SK-N-DZ (cell line): ENCODE measurements at places on chromosomes 5 and 9.

DNA sequence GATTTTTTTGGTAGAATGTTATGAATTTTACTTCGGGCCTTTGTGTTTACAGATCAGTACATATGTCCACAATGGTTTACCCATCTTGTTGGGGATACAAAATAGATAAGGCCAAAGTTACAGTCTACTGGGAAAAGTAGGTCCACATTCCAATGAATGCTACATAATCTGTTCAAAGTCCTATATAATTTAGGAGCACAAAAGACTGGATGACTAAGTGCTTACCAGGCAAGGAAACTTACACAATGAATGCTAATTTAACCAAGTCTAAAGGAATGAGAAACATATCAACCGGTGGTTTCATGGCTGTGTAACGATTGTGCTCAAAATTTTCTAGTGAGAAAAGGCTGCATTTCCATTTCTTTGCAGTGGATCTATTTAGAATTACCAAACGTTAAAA, 97.4 kb upstream of the TRPM3 start:
- DNase-seq = no peak

- DNase-seq = peak; percentile 37
These were observed 21.4 kb downstream of the ZNF608 start for GRCh38 chr5:124725040-124725434.

- DNase-seq = no peak
These were observed 109.8 kb downstream of the GIN1 start for GRCh38 chr5:103010168-103010567.

DNA sequence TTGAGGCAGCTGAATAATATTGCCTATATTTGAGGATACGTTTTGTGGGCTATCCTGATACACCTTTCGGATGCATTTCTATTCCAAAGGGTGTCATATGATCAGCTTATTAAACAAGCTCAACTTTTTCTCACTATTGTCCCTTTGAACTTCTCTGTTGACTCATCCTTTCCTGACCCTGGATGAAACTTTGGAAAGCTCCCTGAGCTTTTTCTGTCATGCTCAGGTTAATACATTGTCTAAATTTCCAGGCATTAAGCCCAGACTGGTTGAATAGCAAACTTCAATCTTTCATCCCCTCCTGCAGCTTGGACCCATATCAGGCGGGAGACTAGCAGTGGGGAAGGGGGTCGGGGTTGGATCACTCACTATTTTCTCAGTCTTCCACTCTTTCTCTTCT, 104.9 kb upstream of the PTPN3 start:
- no peak for DNase-seq

- no peak for DNase-seq
These were observed 60.7 kb downstream of the MAT2B start for GRCh38 chr5:163565931-163566608.

- peak; percentile 85 for DNase-seq
These were observed 6.8 kb upstream of the TCOF1 start for GRCh38 chr5:150350524-150351344.

DNA sequence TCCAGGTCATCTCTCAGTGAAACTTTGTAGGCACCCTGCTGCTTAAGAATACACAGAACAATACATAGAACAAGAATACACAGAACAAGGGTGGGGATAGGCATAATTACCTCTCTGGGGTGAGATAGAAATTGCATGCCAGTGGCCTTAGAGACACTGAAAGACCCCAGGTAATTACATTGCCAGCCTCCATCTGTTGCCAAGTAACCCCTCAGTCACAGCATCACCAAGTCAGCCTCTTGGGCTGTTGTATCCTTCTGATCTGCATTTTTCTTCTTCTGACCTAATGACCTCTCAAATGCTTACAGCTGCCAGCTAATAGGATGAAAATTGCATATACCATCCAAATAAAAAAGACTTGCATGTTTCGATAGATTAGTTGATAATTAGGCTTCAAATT, 167.7 kb downstream of the GRIA1 start:
- no peak for DNase-seq

DNA sequence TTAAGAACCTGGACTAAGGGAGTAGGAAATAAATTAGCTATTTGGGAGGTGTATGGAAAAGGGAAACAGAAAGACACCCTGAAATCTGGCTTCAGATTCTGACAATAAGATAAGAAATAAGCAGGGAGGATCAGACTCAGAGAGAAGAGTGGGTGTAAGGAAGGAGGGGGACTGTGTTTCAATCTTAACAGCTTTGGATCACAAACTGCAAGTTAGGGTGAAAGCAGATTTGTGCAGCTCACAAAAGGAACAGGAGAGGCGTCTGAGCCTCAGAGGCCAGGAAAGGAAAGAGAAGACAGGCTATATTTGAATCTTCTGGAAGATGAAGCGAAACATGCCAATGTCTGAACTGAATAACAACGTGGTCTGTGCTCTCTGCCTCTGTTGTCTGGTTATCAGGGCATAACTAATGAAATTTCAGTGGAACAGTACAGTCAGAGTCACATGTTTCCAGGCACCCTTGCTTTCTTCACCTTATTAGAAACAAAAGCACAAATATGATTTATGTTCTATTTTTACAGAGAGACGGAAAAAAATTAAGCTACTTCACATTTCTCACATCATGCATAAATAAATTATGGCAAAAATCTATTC, 26.6 kb downstream of the SGTB start:
- DNase-seq = peak; percentile 64

- DNase-seq = no peak
These were observed 173.4 kb downstream of the ROR2 start for GRCh38 chr9:91776409-91777291.

GRCh38 chr5:148208226-148208625, 5.4 kb downstream of the SPINK6 start:
- DNase-seq = no peak

DNA sequence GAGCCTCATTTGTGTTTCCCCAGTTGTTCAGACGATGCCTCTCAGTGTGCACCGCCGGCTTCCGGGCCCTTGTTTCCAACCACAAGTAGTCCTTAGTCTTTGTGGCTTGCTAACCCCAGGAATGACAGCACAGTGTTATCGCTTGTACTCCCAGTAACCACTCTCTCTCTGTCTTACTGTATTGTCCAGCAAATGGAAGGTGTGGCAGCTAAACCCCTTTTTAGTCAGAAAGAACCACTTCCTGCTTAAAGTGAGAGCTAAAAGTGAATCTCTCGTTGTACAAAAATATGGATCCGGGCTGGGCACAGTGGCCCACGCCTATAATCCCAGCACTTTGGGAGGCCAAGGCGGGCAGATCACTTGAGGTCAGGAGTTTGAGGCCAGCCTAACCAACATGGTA, 61.3 kb downstream of the ENC1 start:
- DNase-seq = no peak

GRCh38 chr9:106557996-106558667, 304.8 kb upstream of the ZNF462 start:
- no peak for DNase-seq

GRCh38 chr5:94313696-94314095, 304.7 kb downstream of the KIAA0825 start:
- DNase-seq = peak; percentile 88

DNA sequence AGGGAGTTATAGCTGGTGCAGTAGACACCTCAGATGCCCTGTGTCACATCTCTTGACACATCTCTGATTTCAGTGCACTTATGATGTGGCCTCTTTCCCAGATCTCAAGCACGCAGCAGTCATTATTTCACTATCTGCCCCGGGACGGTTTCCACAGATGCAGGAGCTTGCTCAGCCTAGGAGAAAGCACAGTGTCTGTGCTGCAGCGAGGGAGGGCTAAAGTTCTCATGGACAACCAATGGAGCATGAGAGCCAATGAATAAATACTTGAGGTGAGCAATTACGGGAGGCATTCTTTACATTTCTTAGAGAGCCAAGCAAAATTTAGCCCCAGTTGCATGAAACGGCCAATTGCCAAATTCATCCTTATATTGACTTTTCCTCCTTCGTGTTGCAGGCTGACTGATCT, 7.4 kb upstream of the MOB3B start:
- no peak for DNase-seq

DNA sequence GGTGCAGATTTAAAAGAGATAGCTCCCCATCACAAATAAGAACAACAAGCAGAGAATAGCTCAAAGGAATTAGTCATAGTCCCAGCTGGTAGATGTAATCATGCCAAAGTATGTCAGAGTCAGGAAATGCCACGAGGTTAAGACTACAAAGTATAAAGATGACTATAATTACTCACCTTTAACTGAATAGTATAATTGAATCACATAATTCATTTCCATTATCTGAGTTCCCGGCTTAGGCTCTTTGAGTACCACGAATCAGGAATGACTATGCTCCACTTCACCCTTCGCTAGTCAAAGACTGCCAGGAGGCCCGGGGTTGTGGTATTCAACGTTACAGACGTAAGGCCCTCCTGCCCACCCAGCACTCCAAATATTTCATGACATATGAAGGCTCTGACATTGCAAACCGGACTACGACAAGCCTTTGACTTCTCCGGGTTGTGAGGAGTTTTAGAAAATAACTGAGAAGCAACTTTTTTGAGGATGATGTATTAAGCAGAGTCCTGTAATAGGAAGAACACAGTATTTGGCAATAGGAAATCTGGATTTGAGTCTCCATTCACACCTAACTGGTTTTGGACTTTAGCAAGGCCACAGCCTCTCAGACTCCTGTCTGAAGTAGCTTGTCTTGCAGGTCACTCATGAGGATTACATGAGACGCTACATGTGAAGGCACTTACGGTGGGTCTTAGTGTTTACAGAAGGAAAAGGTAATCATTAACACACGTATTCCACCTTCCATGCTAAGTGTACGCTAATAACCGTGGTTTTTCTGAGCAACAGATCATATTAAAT, 64.6 kb downstream of the ENC1 start:
- DNase-seq = no peak

DNA sequence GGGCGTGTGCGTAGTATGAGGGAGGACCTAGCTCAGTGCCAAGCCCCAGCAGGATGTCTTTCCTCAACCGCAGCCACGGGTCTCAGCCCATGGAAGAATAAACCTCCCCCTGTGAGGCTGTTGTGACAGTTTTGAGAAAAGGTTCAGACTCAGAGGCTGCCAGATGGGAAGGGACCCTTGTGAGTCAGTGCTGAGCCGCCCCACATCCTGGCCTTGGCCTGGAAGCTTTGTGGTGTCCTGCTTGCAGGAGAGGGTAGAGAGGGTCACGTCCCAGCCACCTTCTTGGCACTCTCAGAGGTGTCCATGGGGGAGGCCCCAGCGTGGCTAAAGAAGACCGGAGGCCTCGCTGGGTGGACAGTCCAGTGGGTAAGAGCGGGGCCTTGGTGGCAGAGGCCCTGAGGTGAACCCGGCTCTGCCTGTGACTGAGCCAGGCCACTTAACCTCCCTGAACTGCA, 2.8 kb downstream of the GRHPR start:
- no peak for DNase-seq

- DNase-seq = no peak
These were observed 21.6 kb downstream of the OR1J1 start for GRCh38 chr9:122456123-122456522.

DNA sequence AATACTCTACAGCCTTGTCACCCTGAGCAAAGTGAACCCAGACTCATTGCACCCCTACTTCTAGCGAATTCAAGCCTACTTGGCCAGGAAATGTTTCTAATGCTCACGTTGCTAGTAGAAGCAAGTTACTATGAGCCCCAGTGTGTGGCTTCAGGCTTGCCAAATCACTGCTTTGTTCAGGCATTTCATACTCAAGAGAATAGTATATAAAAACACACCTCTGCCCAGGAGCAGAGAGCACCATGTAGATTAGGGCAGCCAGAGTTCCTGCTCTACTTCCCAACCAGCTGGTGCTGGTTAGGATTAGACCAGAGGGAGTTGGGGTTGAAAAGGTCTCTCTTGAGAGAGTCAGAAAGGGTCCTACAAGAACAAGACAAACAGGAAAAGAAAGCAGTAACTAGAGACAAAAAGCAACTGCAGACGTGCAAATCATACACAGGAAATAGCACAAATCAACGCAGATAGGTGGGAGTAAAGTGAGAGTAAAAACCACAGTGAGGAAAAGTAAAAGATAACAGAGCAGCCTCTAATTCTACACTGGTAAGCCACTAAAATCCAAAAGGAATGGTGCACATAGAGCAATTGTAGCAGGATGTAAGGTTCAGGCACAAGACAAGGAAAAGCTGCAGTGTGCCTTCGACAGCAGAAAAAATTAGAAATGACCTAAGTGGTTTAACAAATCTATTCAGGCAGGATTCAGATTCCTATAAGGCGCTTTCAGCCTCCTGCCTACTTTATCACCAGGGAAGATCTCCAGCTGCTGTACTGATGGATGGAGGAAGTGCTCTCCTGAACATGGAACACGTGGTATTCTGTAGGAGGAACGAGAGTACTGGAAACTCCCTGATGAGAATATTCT, 49.6 kb upstream of the KIF2A start:
- DNase-seq = peak; percentile 88

- DNase-seq = no peak
These were observed 70.7 kb downstream of the PTCD2 start for GRCh38 chr5:72390836-72391235.

DNA sequence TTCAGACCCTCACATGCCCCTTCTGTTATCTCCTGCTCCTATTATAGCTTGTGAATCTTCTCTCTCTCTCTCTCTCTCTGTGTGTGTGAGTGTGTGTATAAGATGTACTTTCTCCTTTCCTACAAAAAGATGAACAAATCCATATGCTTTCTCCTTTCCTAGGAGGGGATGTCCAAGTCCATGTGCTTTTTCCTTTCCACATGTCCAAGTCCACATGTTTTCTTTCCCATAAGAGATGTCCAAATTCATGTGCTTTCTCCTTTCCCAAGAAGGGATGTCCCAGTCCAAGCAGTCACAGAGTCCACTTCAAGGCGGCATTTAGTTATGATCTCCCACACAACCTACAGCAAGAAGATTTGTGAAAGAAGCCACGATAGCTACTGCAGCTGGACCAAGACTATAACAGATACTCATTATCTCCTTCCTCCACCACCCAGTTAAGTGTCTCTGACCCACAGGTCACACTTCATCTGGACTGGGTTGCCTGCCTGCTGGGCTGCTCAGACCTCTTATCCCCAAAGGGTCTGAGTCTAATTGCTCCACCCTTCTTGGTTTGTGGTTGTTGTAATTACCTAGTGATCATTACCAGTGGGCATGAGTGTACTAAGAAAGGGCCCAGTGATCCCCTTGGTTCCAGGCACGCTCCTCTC, 18.4 kb upstream of the FOXI1 start:
- DNase-seq = no peak

GRCh38 chr5:95940758-95941682, 20.6 kb downstream of the ELL2 start:
- no peak for DNase-seq

DNA sequence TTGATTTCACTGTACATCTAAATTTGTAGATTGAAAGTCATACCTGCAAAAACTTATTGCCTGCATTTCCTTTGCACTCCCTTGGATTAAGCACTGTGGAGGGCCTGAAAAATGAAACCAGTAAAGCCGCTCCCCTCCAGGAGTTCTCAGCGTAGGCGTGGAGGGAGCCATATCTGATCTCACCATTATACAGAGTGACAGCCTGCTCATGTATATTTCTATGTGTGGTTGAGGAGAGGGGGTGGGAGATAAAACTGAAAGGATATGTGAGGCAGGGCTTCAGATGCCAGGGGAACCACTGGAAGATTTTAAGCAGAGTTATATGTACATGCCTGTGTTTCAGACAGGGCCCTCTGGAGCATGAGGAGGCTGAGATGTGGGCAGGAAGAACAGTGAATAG, 303.0 kb downstream of the MSX2 start:
- no peak for DNase-seq
